ENCODE measurements at places on chromosomes 2 and 18.

DNA sequence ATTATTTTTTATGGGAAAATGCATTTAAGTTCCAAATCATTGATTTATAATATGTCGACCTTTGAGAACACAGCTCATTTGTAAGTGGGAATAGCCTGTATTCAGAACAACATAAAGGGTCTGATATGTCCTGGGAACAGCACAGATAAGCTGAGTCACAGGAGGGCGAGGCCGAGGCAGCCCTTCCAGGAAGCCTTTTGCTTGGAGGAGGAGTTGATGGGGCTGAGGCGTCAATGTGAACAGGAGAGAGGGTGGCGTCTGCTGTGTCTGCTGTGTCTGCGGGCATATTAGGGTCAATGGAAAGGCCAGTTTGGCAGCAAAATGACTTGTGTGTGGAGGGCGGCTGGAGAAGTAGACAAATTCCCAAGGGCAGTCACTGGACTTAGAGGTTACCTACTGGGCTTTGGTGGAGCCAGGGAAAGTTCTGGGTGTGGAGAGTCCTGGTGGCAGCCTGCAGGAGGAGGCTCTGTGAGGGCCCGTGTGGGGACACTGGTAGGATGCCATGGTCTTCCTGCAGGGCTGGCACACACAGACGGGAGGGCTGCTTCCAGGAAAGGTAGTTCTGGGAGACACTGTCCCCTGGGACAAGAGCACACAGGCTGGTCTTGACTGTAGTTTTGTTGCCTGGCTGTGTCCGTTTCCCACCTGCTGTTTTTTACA, 128.1 kb downstream of the GLI2 start:
- peak; percentile 73 for DNase-seq

- no peak for DNase-seq
Measured at GRCh38 chr2:153548536-153548935, 70.0 kb upstream of the RPRM start.

- peak; percentile 16 for DNase-seq
Measured at GRCh38 chr2:239756031-239756789, 268.9 kb downstream of the NDUFA10 start.

DNA sequence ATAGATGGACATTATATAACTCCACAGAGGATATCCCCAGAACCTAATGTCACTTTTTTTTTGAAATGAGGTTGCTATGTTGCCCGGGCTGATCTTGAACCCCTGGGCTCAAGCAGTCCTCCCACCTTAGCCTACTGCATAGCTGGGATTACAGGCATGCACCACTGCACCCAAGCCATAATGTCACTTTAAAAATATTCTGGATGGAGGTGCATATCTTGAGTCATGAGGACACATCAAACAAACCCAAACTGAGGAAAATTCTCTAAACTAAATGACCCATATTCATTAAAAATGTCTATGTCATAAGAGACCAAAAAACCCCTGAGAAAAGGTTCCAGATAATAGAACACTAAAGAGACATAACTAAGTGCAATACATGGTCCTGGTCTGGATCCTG, 36.3 kb downstream of the OSGEPL1 start:
- DNase-seq: no peak

- no peak for DNase-seq
Measured at GRCh38 chr2:234914371-234915154, 37.3 kb upstream of the SH3BP4 start.

DNA sequence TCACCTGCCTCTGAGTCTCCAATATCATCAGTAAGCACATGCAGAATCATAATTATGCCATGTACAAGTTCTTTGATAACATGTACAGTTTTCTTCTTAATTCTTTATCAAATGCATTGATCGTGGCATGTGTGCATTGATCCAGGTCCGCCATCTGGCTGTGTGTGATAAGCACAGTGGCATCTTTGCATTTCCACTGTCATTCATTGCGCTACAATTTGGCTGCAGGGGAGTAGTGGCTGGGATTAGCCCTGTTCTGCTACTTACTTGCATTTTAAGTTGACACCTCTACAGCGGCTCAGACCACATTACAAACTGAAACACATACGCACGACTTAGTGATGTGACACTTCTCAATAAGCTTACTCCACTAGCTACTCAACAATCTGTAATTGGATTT, 83.6 kb upstream of the OTX1 start:
- DNase-seq: peak; percentile 55

- DNase-seq: no peak
Measured at GRCh38 chr18:55501982-55502710, 85.8 kb downstream of the TCF4 start.

DNA sequence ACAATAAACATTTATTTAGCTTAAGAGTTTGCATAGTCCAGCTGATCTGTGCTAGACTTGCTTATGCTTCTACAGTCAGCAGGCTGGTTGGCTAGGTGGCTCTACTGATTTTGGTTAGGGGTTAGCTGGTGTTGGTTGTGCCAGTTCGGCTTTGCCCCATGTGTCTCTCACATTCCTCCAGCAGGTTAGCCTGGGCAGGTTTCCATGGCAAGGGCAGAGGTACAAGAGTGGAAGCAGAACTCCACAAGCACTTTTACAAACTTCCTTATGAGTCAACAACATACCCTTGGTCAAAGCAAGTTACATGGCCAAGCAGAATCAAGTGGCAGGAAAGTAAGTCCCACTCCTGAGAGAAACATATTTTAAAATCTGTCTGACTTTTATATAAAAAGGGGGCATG, 82.3 kb downstream of the SS18 start:
- DNase-seq: no peak

DNA sequence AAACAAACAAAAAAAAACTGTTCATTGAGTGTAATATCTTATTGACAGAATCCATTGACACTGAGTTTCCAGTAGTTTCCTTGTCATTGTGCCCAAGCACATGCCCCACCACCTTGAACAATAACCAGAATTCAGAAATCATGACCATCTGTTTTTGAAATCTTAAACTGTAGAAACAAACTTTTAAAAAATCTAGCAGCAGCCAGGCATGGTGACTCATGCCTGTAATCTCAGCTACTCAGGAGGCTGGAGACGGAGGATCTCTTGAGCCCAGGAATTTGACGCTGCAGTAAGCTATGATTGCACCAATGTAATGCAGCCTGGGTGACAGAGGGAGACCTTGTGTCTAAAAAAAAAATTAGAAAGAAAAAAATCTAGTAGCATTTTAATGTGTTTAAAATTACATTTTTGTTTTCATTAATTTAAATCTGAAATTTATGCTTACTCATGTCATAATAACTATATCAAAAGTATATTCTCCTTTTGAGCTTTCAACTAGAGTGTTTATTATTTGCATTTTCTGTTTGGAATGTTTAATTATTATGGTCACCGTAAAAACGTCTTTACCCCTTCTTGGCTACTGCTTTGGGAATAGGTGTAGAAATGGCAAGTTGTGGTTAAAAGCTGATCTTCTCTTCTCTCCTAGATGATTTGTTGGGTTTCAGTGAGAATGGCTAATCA, 25.2 kb upstream of the STON1 start:
- DNase-seq: no peak

- DNase-seq: no peak
Measured at GRCh38 chr18:78993014-78993926, 13.7 kb downstream of the SALL3 start.

- DNase-seq: peak; percentile 95
Measured at GRCh38 chr2:224025874-224026273, 13.2 kb downstream of the SERPINE2 start.

DNA sequence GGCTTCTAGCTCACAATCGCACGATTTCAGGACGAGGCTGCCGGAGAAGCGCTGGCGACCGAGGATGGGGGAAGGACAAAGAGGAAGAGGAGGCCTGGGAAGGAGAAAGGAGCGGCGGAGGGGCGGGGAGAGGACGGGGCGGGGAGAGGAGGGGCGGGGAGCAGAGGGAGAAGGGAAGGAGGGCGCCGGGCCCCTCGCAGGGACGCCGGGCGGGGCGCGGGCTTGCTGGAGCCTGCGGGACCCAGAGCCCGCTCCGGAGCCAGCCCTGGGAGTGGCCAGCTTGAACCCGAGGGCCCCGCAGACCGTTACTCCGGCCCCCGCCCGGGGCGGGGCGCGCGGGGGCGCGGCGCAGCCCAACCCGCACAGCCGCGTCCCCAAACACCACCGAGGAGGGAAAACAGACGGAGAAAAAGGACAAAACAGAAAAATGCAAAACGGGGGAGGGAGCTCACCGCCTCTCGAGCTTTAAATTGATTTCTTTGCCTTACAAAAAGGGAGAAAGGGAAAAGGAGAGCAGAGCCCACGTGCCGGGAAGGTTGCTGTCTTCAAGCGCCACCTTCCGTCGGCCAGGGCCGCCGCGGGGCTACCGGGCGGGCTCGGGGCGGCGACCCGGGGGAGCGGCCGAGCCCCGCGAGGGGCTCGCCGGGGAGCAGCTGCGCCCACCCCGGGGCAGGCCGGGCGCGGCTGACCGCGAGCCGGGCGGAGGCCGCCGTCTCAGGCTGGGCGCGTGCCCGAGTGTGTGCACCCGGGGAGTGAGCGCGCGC, 781 bp upstream of the SOX11 start:
- no peak for DNase-seq

DNA sequence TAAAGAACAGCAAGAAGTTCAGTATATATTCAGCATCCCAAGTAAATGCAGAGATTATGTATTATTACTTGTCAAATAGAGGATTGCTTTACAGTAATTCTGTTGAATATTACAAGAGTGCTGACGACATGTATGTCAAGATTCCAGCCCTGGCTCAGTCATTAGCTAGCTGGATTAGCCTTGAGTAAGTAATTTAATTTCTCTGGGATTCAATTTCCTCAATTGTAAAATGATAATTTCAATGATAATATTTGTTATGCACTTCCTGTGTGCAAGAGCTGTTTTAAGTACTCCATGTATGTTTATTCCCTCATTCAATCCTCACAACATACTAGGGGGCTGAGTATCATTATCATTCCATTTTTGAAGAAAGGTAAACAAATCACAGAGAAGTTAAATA, 44.0 kb downstream of the TCF4 start:
- no peak for DNase-seq

DNA sequence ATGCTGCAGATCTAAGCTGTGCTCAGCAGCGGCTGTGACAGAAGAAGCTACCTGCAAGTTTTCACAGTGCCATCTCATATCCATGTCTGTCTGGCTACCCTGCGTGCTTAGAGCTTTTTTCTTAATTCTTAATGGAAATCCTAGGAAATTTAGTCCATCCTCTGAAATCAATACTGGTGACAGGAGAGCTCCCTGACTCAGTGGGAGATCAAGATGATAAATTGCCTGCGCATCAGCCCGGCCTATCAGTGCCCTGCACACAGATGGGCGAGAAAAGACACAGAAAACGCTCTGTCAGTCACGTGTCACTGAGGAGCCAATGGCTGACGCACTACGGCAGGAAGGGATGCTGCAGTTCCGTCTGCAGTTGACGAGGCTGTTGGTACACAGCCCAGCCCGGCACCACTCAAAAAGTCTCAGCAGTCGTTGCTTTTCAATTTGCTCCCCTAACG, 819.6 kb upstream of the FSHR start:
- DNase-seq: peak; percentile 66

DNA sequence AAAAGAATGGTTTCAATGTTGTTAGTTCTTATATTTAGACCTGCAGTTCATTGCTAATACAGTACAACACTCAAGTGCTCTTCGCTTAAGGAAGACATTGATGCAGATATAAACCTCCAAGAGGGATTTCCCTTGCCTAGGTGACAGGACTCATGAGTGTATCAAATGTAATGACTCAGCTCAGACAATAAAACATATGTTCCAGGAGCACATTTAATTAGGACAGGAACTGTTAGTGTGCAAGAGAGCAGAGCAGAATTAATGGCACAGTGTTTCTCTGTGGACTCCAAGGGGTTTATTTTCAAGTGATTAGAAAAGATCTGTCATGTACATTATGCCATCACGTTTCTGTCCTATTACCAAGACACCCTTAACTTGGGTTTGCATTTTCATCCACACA, 375.0 kb downstream of the LRRTM4 start:
- DNase-seq: no peak

DNA sequence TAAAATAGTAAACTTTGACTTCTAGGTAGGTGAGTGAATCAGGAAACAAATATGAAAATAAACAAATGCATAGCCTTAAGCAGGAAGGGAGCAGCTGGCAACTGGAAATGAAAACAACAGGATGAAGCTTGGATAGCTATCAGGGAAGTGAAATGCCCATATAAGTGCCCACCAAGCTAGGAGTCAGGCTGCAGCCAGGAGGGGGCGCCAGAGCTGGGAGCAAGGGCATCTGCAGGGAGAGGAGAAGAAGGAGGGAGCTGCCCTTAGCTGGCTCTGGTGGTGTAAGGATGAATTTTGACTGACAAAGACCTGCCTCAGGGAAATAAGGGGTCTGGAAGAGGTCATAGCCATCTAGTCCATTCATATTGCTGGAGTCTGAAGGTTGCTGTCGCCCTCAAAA, 298.3 kb downstream of the TDRD15 start:
- peak; percentile 37 for DNase-seq

- no peak for DNase-seq
Measured at GRCh38 chr2:237664151-237664550, 36.8 kb downstream of the LRRFIP1 start.

GRCh38 chr2:136000502-136000901, 15.1 kb upstream of the DARS1 start:
- no peak for DNase-seq

DNA sequence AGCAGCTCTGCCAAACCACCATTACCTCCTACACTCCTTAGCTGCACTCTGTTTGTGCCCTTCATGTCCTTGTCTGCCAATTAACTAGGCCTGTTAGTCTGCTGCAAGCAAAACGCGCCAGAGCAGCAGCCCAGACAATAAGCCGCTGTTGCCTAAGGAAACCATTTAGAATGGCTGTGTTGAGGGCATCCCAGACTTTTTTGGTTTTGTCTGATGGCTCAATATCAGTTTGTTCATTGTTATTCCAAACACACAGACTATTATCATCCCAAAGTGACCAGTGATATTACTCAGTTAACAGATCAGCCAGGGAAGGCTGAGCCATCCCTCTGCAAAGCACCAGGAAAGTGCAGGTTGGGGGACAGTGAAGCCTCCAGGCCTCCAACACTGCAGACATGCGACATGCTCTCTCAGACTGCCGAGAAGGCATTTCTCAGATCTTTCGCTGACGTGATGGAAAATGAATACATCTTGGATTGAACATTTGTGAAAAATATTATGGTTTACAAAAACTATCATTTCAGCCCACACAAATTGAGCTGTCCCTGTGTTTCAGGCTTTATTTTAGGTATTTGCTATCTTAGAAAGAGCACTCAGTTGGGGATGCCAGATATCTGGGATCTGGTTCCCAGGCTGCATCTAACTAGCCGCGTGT, 182.0 kb upstream of the HNRNPA3 start:
- DNase-seq: no peak

- peak; percentile 28 for DNase-seq
Measured at GRCh38 chr2:45771261-45771660, 119.8 kb downstream of the PRKCE start.

- no peak for DNase-seq
Measured at GRCh38 chr2:84187258-84187657, 271.8 kb downstream of the SUCLG1 start.

GRCh38 chr2:63044362-63045327, 6.0 kb upstream of the OTX1 start:
- no peak for DNase-seq

DNA sequence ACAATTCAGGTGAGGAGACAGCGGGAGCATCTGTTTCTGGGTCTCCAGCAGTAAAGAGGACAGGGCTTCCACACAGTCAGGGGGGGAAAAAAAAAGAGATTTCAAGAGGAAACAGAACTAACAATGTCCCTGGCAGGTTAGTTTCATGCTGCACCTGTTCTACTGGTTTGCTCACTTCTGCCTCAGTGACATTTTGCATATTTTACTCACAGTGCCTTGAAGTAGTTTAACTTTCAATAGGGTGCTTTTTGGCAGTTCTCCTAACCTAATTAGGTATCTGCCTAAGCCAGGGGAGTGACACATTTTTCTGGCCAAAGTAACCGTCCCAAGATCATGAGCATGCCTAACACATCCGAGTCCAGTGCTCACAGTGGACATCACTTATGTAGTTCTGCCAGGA, 109.0 kb upstream of the ALK start:
- no peak for DNase-seq

Measured in hematopoietic multipotent progenitor cell treated with erythropoietin and hydrocortisone succinate and interleukin-3 and kit ligand, for 6 days (in vitro differentiated cells).